ENCODE measurements at places on chromosomes 3 and 15.

GRCh38 chr3:129006864-129007263 lies 5.8 kb downstream of the EFCC1 start:
- no peak for DNase-seq

- DNase-seq, result no peak
Observed at GRCh38 chr15:68421115-68421551, 10.8 kb downstream of the ITGA11 start.

- no peak for DNase-seq
Observed at GRCh38 chr3:36381311-36381956, 1.1 kb downstream of the STAC start.

DNA sequence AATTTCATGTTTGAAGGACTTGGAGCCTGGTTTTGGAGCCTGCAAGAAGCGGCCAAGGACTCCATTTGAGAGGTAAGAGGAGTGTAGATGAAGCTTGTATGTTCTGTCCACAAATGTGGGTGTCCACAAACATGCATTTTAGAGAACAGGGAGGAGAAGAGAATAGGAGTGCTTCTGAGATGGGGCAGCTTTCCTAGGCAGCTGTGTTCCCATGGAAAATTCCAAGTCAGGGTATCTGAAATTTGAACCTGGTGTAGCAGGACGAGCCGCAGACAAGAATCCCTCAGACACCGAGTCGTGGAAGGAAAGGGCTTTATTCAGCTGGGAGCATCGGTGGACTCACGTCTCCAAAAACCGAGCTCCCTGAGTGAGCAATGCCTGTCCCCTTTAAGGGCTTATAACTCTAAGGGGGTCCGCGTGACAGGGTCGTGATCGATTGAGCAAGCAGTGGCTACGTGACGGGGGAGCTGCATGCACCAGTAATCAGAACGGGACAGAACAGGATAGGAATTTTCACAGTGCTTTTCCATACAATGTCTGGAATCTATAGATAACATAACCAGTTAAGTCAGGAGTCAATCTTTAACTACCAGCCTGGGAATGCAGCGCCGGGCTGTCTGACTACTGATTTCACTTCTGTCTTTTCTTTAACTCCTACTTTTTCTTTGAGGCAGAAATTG lies 71.4 kb upstream of the WDR72 start:
- no peak for DNase-seq

DNA sequence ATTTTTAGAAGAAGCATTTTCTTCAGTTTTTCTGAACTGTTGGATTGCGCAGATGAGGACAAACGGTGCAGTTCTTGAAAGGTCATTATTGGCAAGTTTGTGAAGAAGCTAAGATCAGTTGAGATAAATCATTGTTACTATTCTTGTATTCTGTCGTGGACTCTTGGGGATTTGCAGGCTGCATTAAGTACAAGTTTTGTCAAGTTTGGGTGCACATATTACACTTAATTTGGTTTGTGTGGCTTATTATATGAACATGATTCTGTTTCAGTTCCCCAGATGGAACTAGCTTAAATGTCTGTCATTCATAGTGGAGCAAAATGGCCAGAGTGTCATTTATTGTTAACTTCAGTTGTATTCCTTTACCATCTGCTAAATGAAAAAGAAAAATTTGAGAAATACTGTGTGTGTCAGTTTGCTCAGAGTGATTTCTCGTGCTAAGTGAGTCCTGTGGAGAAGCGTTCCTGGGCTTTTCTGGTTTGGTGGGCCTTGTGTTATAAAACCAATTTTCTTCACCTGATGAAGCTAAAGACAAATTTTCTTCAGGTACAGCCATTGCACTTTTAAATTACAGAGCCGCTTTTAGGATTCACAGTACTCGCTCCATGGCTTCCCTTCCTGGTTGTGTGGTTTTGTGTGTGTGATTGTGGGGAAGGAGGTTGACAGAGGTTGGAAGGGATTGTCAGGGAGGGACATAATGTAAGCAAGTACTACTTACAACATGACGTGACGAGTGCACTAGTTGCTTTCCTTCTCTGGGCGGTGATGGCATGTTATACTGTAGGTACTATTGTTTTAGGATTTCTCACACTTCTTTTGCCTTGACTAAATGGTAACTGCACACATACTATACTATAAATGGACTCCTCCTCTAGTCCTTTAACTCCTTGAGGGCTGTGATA lies 1.7 kb downstream of the AKAP13 start:
- DNase-seq, result no peak

GRCh38 chr15:96766366-96766765 lies 435.9 kb downstream of the NR2F2 start:
- no peak for DNase-seq

DNA sequence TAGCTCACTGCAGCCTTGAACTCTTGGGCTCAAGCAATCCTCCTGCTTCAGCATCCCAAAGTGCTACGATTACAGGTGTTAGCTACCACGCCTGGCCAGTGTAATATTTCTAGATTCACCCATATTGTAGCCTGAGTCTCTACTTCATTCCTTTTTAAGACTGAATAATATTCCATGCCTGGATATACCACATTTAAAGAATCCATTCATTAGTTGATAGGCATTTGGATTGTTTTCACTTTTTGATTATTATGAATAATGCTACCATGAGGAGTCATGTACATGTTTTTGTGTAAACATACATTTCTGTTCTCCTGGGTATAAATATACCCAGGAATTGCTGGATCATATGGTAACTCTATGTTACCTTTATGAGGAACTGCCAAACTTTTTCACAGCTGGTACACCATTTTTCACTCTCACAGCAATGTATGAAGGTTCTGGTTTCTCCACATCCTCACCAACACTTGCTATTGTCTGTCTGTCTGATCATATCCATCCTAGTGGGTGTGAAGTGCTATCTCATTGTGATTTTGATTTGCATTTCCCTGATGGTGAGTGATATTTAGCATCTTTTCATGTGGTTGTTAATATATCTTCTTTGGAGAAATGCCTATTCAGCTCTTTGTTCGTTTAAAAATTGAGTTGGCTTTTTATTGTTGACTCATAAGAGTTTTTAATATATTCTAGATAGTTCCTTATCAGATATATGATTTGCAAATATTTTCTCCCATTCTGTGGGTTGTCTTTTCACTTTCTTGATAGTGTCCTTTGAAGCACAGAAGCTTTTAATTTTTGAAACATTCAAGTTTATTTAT lies 32.6 kb downstream of the EEFSEC start:
- no peak for DNase-seq

DNA sequence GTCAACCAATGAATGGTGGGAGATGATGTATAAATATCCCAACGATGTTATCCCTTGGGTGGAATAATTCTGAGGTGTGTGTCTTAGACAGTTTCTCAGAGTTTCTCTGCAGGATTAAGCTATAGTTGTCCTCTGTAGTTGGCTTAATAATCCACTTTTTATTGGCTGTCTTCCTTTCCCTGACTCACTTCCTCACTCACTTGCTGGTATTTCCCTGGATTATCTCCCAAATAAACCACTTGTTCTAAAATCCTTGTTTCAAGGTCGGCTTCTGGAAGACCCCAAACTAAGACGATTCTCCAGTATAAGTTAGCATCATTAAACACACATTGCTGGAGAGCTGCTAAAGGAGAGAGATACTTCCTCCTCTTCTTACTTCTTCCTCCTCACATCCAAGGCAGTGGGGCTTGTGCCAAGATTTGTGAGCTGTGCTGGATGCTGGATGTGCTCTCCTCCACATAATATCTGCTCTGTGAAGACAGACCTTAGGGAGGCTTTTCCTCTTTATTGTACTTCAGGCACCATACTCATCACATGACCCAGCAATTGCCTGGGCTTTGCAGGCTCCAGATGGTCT lies 22.5 kb upstream of the ROPN1 start:
- DNase-seq, result no peak

DNA sequence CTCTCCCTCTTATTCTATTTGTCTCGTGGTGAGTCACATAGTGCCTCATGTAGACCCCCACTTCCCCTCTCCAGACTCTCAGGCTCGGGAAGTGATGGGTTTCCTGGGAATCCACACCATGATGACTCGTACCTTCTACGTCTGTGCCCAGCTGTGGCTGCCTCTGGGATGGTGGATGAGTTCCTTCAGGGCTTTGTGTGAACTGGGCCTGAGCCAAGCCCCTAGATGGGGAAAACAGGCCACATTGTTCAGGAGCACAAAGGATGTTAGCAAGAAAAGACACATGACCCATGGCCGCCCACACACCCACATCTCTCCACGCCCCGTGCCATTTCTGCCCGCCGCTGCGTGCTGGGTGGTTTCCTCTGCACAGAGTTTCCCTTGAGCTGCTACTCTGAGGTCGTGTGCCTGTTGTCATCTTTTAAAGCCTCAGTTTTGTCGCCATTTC lies 10.5 kb downstream of the ISG20 start:
- DNase-seq, result peak; percentile 57

DNA sequence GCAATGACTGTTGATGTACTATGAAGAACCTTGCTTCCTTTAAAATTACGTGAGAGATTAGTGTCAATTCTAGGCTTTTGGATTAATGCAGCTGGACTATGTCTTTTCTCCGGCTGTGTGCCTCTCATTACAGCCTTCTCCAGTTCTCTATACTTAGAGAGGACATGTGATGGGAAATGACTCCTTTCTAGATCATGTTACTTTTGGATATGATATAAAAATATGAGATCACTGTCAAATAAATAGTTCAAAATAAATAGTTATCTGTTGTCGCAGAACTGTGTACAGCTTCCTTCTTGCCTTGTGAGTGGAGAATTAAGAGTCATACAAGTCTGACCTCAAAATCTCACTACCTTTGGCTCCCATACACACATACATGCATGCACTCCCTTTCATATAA lies 592.4 kb downstream of the DIPK2A start:
- DNase-seq, result no peak

DNA sequence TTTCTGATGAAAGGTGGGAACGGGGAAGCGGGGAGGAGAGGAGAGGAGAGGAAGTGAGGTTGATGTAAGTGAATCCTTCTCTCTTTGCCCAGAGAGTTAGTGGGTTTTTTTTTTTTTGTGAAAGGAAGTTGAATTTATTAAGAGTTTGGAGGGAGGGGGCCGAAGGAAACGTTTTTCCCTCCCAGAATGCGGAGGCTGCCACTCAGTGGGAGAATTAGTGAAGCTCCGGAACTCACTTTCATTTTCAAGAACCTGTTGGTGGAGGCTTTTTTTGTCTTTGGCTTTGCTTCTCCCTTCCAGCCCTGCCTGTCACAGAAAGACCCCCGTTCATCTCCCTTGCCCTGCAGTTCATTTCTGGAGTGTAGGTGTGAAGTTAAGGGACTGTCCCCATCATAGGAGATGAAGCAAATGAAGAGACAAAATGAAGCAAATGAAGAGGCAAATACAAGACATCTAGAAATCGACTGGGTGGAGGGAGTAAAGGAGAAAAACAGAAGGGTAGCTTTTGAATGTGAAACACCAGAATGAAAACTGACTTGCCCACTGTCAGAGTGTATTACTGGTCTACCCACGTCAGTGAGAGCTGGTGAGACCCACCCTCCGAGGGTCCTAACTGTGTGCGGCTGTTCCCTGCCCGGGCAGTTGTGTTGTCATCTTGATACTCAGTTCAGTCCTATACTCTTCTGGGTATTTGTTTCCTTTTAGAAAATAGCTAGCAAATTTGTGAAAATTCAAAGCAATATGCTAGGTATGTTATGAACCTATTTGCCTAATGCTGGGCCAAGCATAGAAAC lies 91.5 kb downstream of the ITPR1 start:
- no peak for DNase-seq

GRCh38 chr3:136858381-136858780 lies 3.6 kb upstream of the NCK1 start:
- DNase-seq, result no peak

DNA sequence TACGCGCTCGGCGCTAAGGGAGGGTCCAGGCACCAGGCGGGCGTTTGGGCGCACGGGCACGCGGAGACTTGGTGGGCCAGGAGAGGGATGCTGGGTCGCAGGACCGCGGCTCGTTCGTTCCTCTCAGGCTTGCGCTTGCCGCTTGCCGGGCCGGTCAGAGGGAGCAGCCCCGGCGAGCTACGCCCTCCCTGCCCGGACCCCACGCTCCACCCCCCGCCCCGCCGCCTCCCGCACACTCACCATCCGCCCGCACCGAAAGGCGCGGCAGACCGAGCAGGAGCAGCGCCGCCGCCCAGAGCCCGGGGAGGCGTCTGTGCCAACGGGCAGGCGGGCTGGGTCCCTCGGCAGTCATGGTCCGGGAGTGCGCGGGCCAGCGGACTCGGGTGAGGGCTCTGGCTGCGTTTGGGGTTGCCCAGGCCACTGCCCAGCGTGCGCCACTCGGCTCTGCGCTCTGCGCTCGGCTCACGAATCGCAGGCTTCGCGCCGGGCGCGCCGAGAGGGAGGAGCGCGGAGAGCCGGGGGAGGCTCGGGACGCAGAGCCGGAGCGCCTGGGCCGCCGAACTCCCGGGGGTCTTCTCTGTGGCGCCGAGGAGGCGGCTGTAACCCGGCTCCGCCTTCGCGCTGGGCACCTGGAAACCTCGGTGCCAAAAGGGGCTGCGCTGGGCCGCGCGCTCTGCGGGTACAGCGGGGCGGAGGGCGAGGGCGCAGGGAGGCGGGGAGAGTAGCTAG lies at the start of gene SUSD5:
TSS of gene SUSD5 (minus strand) at position 365 of the 729 bp plus-strand sequence. CDS start at position 352, 13 bp downstream.
- no peak for DNase-seq

- DNase-seq, result no peak
Observed at GRCh38 chr3:43627360-43627759, 5.5 kb upstream of the ANO10 start.

DNA sequence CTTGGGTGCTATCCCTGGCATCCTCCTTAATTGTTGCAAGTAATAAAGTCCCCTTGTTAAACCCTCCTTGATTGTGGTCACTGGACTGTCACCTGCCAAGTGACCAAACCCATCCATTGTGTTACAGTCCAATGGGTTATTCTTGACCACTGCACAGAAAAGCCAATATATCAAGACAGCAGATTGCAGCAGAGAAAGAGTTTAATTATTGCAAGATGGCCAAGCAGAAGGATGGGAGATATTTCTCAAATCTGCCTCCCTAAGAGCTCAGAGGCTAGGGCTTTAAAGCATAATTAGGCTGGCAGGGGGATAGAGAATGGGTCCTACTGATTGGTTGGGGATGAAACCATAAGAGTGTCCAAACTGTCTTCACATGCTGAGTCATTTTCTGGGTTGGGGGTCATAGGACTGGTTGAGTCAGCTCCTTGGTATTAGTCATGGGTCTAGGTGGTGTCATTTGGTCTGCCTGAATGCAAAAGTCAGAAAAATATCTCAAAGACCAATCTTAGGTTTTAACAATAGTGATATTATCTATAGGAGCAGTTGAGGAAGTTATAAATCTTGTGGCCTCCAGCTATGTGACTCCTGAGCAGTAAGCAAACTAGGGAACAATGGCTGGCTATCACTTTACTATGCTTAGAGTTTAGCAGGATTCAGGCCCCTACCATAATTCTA lies 19.1 kb upstream of the XYLB start:
- no peak for DNase-seq

All from stimulated activated CD4-positive, alpha-beta T cell treated with anti-CD3 and anti-CD28 coated beads, TNF-alpha, amount 100 ng/mL, for 1 hour (primary cell).